ENCODE measurements at places on chromosomes 6 and 20. TPM values are rescaled to one million over a fixed set of nuclear protein-coding genes. Genes with fewer than 3 reads are reported as not detected.
A peak's percentile ranks its signal among the peaks of the same experiment; 100 is the strongest.

Gene VTA1
- total RNA-seq: 35.5 TPM

Gene PXMP4
- 18.7 TPM for total RNA-seq

Gene MCM3
- total RNA-seq: 116 TPM

Gene ATAT1
- total RNA-seq: 23.0 TPM

Gene PANK2
- total RNA-seq: 37.9 TPM

DNA sequence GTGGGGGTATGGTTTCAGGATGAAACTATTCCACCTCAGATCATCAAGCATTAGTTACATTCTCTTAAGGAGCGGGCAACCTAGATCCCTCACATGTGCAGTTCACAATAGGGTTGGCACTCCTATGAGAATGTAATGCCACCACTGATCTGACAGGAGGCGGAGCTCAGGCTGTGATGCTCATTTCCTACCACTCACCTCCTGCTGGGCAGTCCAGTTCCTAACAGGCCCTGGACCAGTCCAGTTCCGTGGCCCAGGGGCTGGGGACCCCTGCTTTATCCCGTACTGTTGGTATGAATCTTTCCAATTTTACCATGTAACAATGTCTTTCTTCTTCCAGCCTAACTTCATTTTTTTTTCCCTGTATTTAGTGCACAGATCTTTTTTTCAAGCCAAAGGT lies 94.9 kb downstream of the OGFRL1 start:
- H3K4me3 ChIP-seq: no peak overlapping the region
- H3K27me3 ChIP-seq: no peaks in the 10 kb centered on the region
- H3K4me1 ChIP-seq: peaks cover 49% of the 10 kb centered on the region
- H3K36me3 ChIP-seq: peaks cover 59% of the 10 kb centered on the region
- peak; percentile 41 for DNase-seq

- peaks cover 25% of the 10 kb centered on the region for H3K4me1 ChIP-seq
- no peaks in the 10 kb centered on the region for H3K27me3 ChIP-seq
- H3K27ac ChIP-seq: peak overlapping the region; percentile 66
Observed at GRCh38 chr20:18139832-18140231, 2.2 kb downstream of the KAT14 start.

DNA sequence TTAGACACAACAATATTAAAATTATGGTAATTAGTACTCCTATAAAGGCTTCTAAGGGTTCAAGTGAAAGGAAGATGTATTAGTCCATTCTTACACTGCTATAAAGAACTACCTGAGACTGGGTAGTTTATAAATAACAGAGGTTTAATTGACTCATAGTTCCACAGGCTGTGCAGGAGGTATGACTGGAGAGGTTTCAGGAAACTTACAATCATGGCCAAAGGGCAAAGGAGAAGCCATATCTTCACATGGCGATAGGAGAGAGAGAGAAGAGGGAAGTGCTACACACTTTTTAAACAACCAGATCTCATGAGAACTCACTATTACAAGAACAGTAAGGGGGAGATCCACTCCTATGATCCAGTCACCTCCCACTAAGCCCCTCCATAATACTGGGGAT lies 52.9 kb downstream of the TINAG start:
- no peak overlapping the region for H3K27ac ChIP-seq
- no peak overlapping the region for H3K4me3 ChIP-seq
- H3K36me3 ChIP-seq: no peaks in the 10 kb centered on the region
- no peaks in the 10 kb centered on the region for H3K4me1 ChIP-seq

DNA sequence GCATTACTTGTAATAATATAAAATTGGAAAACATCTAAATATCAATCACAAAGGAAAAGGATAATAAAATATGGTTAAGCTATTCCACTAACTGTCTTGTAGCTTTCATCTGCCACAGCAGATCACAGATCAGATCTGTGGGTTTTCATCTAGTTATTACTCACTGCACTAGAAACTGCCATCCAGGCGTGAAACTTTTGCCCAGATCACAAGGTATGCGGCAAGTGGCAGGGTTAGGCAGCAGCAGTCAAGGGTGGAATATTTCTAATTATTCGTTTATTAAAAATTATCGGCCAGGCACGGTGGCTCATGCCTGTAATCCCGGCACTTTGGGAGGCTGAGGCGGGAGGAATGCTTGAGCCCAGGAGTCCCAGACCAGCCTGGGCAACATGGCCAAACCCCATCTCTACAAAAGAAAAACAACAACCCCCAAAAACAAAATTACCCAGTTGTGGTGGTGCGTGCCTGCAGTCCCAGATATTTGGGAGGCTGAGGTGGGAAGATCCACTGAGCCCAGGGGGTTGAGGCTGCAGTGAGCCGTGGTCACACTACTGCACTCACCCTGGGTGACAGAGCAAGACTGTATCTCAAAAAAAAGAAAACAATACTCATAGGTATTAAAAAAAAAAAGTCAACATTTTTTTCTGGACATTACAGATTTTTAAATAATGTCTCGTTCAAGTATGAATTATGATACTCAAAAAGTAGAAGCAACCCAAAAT lies 32.1 kb downstream of the BEND3 start:
- H3K27me3 ChIP-seq: no peaks in the 10 kb centered on the region
- H3K27ac ChIP-seq: no peak overlapping the region
- no peak overlapping the region for H3K4me3 ChIP-seq
- H3K36me3 ChIP-seq: no peaks in the 10 kb centered on the region
- H3K4me1 ChIP-seq: no peaks in the 10 kb centered on the region
- DNase-seq: no peak
